HL-60 (cell line): ENCODE measurements at places on chromosomes 6 and 20.

DNA sequence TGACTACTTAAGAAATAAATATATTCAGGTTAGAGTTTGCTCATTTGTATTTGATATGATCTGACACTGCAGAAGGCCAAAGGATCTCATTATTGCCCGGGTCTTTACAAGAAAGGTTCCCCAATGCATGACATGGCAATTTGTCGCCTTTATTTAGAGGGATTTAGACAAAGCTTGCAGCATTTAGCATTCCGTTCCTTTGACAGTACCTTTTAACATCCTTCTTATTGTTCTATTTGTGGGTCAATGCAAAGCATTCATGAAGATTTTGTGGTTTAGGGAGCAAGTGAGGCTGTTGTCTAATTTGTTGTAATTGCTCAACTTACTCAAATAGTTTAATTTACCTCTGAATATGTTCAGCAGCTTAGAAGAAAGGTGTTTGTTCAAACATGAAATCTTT lies 230.8 kb upstream of the FLRT3 start:
- DNase-seq: no peak

DNA sequence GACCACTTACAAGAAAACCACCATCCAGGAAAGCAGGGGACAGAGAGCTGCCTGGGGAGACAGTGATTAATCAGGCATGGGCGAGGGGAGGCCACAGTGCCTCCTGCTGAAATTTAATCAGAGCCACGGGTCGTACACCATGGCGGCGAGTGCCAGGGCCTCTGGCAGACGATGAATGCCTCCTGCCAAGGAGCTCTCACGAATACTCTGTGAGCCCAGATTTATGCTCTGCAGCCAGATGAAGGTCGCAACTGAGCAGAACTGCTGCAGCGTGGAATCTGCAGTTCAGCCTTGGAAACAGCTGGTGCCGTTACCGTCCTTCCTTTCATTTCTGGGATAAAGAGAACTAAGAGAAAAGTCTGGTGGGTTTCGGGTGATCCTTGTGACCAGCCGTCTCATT lies 85.6 kb downstream of the BFSP1 start:
- no peak for DNase-seq

GRCh38 chr6:2485116-2485515 lies 239.7 kb upstream of the GMDS start:
- no peak for DNase-seq

- no peak for DNase-seq
Observed at GRCh38 chr20:49136817-49137571, 51.1 kb downstream of the STAU1 start.

DNA sequence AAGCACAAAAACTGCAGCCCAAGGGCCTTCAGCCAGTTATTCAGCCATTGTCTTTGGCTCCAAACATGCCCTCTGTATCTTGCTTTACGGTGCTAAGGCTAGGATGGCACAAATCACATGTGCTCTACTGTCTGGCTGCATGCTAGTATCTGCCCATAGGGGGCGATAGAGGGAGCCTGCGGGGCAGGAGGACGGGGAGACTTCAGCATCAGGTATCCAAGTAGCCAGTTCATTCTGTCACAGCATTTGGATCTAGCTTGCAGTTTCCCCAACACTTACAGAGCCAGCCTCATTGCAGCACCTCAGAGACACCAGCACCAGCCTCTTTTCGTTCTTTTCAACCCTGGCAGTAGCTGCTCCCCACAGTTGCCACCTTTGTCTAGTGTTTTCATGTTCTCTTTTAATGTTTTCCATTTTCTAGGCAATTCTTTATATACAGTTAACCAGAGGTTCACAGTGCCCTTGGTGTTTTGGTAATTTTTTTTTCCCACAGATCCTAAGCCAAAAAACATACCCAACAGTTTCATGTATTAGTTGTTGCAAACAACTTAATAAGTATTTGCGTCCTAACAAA lies 705.9 kb downstream of the PTPRT start:
- DNase-seq: peak; percentile 9
